ENCODE measurements at places on chromosomes 3 and 15.

DNA sequence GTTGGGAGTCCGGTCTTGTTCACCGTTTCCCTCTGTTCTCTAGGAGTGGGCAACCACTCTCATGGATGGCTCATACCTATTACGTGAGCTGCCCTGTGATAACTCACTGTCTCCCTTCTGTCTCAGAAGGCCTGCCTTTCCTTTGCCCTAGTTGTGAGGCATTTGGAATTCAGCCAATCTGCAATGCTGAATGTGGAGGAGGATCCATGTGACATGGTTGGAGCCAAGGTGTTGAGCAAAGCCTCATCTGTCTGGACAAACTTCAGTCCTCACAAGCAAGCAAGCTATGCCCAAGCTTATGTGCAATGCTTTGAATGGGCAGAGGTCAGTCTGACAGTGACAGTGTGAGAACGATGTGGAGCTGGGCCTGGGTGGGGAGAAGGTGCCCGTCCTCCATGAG, 37.8 kb upstream of the ATP10A start:
- DNase-seq, result no peak

- peak; percentile 42 for DNase-seq
These were observed 13.4 kb upstream of the LEKR1 start for GRCh38 chr3:156812521-156813335.

- no peak for DNase-seq
These were observed 6.3 kb upstream of the LRRC58 start for GRCh38 chr3:120355486-120355885.

DNA sequence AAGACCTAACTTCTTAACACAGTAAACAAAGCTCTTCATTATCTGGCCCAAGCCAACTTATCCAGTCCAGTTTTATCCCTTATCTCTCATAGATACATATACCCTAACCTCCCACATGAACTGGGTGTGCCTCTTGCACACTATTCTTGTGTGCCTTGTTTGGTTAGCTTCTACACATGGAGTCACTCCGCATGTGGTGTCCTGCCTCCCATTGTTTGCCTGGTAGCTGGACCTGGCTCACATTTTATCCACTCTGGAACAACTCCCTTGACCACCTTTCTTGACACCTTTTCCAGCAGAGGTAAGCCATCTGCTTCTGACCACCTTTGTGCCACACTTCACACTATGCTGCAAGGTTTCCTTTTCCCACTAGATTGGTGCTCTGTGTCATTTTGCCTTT, 15.2 kb downstream of the TIPARP start:
- no peak for DNase-seq

DNA sequence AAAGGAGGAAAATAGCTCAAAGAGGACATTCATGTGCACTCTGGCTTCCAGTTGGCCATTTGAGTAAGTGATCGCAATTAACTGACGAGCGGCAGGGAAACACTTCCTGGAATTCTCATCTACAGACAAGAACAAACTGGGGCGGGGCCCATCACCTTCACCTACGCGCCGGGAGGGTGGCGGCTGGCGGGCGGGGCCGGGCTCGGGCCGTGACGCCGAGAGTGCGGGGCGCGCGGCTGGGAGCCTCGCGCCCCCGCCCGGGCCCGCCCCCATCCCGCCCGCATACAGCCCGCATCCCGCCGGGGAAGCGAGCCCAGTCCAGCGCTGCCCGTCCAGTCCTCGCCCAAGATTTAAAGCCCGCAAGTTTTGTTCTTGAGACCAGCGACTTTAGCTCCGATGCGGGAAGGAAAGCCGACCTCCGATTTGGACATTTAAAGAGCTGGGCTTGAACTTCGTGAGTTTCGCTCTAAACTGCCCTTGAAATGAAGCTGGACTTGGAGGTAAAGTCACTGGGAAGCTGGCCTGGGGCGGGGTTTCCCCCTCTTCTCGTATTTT, at the start of gene B3GNT5:
Gene B3GNT5, plus strand, starts transcription at position 281 of the 555 bp plus-strand sequence. CDS start 16,546 bp downstream, outside the sequence.
- peak; percentile 52 for DNase-seq

- DNase-seq, result no peak
These were observed 66.8 kb upstream of the PTX3 start for GRCh38 chr3:157369727-157370421.

- no peak for DNase-seq
These were observed 874.6 kb downstream of the ROBO1 start for GRCh38 chr3:78893161-78893560.

- no peak for DNase-seq
These were observed 3.3 kb downstream of the LMOD3 start for GRCh38 chr3:69119138-69119537.

Measured in HuH-7 (cell line).